Diencephalon (tissue), 1 donor: ENCODE measurements at places on chromosomes 13 and 19. TPM values are rescaled to one million over a fixed set of nuclear protein-coding genes. Genes with fewer than 3 reads are reported as not detected.

Gene AKAP11
- 104 TPM for total RNA-seq

Gene SYNE4
- total RNA-seq, result 1.6 TPM

Gene TMIGD2
- 1.4 TPM for total RNA-seq

Gene C19orf33
- total RNA-seq, result not detected

Gene TEX26
- 3.2 TPM for total RNA-seq

Gene ZNF541
- 0.23 TPM for total RNA-seq

Gene LSM14A
- 78.7 TPM for total RNA-seq

Gene PCDH9
- 119 TPM for total RNA-seq

Gene HSPB6
- total RNA-seq, result 0.23 TPM

Gene HIF3A
- 8.8 TPM for total RNA-seq

Gene DAND5
- not detected for total RNA-seq

Gene IRGC
- not detected for total RNA-seq

Gene ZNF433
- 14.1 TPM for total RNA-seq

Gene ZNF701
- 24.7 TPM for total RNA-seq

Gene ERFL
- 1.6 TPM for total RNA-seq

Gene KLHL1
- total RNA-seq, result 34.1 TPM

Gene PNPLA6
- 63.7 TPM for total RNA-seq

Gene PTH2
- not detected for total RNA-seq

Gene PRTN3
- 1.8 TPM for total RNA-seq

Gene ERCC1
- total RNA-seq, result 41.3 TPM

Gene POU4F1
- 0.69 TPM for total RNA-seq

Gene SLC25A41
- 0.69 TPM for total RNA-seq

Gene ZNF134
- total RNA-seq, result 39.7 TPM
